CD8-positive, alpha-beta memory T cell (primary cell): ENCODE measurements at places on chromosomes 1 and 21.

DNA sequence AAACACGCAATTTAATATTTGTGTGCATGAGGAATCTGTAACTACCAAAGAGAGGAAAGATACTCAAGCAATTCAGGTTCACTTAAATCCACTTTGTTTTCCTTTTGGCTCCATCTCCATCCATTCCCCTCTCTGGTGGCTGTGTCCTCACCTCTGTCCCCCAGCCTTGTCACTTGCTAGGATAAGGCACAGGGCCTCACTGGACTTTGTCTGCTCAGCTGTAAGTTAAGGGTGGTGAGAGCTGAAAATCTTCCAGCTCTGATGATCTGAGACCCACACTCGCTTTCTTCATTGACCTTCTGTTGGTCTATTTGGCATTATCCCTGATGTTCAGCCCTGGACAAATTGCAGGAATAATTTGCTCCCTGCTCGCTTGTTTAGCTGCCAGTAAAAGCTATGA, 56.5 kb downstream of the RHOU start:
- DNase-seq, result no peak

GRCh38 chr21:36204980-36205379, 48.4 kb downstream of the DOP1B start:
- no peak for DNase-seq

DNA sequence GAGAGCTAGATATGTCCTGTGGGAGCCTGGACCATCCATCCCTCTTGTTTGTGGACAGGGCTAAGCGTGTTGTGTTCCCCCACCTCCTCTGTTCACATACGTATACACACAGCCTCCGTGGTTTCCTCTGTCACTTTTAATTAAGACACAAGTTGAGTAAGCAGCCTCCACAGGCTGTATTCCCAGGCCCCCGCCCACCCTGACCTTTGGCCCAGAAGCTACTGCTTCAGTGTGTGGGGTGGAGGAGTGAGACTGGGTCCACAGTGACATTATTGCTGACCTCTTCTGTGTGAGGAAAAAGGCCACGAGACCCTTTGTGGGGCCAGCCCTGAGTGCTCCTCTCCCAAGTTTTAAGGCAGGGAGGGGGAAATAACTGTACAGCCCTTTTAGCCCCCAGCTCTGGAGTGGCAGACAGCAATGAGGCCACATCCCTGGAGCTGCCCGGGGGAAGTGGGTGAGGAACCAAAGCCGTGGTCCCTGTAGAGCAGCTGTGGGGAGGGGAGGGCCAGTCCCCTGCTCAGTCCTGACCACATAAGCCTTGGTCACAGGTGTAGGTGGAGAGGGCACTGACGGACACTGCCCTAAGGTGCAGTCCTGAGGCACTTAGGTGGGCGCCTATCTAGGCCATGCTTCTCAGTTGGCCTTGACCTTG, 4.4 kb downstream of the ELOVL1 start:
- DNase-seq, result no peak

GRCh38 chr1:226964068-226964425, 24.0 kb downstream of the COQ8A start:
- DNase-seq, result no peak

DNA sequence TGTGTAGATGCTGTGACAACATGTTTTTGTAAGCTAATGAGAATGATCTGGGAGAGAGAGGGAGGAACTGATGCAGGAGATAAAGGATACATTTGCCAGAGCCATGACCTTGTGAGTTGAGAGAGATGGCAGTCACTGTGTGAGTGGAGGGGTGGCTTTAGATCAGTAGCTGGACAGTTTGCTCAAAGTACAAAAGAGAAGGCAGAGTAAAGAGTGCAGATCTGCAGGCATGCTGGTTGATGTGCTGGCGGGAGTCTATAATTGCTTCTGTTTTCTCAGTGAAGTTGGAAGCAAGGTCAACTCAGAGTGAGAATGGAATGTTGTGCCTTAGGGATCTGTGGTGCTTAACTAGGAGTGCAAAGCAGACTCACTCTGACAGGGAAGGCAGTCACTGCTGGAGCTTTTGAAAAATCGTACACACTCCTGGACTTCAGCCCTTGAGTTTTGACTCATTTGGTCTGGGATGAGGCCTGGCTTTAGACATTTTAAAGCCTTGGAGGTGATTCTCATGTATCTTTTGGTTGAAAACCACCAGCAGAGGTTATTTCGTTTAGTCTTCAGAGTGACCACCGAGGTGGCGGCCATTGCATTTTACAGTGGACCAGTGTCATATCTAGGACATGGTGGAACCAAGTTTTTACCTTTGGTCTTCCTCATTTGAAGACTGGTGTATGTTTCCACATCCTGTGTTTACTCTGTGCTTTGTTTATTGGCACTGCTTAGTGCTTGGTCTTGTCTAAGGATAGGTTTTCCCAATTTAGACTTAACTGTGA, 49.6 kb downstream of the MTR start:
- no peak for DNase-seq

- DNase-seq, result no peak
Observed at GRCh38 chr1:4019606-4020331, 119.7 kb upstream of the C1orf174 start.

DNA sequence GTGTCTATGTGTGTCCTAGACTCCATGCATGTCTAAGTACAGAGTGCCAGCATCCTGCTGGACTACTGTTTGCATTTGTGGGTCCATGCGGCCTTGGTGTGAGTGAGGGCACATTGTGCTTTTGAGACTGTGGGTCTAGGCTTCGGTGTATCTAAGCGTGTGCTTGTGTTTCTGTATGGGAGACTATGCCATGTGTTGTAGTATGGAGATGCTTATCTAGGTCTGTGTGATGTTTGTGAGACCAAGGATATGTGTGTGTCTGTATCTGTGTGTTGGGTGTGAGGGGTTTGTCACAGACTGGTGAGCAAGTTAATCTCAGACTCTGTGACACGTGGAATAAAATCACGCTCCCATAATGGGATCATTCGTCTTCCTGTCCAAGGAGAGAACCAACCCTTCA, 14.5 kb downstream of the AHDC1 start:
- DNase-seq, result no peak

DNA sequence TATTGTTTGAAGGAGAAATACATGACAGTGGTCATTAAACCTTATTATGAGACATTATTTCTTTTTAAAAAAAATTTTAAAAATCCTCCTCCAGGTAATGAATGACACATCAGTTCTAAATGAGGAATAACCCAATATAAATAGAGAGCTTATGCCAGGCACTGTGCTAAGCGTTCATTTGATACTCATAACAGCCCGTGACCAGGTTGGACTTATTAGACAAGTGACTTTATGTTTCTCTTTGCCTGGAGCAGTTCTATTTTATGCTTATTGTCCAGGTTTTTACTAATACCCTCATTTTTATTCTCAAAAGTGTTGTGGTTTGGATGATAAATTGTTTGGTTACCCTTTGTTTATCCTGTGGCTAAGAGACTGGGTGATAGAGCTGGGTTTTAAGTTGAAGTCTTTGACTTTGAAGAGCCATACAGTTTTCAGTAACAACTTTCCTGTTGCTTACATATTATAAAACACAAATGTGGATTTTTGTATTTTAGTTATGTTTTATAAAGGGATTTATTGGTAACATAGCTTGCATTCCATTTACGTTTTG, 84.2 kb downstream of the RABGAP1L start:
- no peak for DNase-seq

GRCh38 chr1:225427235-225428067, at the start of gene LBR:
Gene LBR, minus strand, starts transcription at chr1:225428038. Its CDS starts 3,963 bp downstream, at chr1:225424075.
- DNase-seq, result peak; percentile 66

DNA sequence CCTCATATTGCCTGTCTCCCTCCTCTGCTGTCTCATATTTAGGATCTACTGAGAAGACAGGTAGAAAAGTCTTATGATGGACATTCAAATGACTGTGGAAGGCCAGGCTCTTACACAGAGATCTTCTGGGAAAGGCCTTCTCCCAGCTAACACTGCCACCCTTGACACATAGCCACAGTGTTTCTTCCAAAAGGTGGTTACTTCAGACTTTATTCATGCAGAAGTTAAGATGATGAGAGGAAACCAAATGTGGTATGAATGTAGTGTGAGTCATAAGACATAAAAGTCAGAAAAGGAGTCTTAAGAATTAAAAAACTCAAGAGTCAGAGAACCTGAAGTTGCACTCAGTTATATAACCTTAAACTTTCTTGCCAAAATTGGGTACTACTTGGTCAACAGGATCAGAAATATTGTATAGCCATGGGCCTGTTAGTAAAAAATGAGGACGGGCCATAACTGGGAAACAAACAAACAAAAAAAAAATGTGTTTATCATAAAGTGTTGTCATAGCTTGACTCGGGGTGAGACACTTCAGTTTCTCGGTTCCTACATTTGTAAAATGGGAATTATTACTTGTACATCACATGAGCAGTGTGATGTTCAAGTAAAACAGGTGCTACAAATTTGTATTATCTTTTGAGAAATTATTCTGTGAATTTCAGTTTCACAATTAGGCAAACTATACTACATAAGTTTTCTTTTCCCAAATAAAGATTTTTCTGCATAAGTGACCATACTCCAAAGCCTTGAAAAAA, 1.2 kb upstream of the DENND1B start:
- no peak for DNase-seq
